ENCODE measurements at places on chromosomes 6 and 20.

DNA sequence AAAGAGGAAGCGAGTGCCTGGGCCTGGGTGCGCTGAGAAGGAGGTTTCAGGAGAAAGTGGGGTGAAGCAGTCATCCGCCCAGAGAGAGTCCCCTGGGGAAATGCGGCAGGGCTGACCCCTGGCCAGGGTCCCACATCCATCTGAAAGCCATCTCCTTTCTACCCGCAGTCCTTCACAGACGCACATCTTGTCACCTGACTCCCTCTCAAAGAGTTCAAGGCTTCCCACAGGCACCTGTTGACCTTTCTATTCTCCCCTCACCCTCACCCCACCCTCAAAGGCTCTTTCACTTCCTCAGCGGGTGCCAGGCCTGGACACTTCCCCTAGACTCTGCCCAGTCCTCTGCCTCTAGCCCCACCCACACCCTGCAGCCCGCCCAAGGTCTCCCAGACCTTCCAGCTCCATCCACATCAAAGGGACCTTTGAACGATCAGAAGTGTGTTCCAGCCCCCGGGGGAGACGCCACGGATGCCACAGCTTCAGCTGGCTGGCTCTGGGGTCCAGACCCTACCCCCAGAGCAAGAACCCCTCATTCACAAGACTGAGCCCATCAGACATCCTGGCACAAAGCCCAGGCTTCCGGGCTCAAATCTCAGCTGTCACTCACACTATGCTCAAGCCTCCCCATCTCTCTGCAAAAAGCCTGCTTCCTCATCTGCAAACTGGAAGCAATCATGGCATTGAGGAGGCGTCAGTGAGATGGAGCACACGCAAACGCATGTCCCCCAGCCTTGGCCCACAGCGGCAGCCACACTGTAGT lies 2.1 kb downstream of the CTSZ start:
- DNase-seq = peak; percentile 96

DNA sequence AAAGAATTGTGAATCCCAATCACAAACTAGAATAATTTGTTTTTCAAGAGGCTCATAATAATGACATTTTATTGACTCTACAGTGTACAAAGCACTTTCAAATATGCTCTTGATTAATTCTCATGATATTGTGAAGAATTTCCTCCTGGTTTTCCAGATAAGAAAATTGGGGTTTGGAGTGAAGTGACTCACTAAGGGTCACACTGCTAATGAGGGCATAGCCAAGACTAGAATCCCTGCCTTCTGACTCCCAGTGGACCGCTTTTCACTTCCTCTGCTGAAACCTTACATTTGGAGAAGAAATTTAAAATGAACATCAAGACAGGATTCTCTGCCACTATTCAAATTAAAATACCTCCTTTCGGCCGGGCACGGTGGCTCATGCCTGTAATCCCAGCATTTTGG lies 38.3 kb upstream of the LTV1 start:
- DNase-seq = no peak

DNA sequence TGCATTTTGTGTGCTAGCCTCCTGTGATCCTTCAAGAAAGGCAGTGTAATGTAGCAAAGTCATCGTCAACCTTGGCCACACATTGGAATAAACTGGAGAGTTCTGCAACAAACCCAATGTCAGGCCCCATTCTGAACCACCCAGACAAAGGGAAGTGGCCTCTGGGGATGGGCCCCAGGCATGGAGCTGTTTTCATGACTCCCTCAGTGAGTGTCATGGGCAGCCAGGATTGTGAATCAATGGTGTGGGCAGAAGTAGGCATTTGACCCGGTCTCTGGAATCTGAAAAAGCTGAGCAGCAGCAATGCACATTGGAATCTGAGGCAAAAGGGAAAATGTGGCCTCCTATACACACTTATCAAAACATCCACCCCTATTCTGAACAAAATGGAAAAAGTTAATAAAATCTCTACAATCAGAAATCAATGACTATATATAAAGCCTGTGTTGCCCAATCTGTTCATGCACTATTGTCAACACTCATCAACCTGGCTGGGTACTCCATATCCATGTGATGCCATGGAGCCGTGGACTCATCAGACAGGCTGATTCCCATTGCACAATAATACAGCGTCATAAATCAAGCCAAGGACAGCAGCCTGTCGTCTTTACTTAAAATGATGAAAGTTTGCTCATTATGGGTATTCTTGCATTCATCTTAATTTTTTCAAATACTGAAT lies 134.9 kb upstream of the STMND1 start:
- DNase-seq = no peak

- no peak for DNase-seq
These were observed 173.0 kb downstream of the GMDS start for GRCh38 chr6:2072453-2072852.

DNA sequence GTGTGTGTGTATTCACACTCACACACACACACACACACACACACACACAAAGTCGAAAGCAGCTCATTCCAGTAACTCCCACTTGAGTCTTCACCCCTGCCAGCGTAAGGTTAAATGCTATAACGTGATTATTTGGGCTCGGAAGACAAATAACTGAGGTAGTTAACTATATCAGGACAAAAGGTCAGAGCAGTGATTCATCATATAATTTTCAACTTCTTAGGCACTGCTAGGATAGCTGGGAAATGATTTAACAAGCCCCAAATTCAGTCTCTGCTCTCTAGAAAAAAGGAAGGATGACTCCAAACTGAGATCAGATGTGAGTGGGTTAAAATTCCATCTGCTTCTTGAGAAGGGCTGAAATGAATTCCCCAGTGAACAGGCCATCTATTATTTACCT lies 30.7 kb downstream of the HDGFL1 start:
- DNase-seq = no peak

- no peak for DNase-seq
These were observed 127.4 kb downstream of the ADGRG6 start for GRCh38 chr6:142429195-142429594.

- DNase-seq = no peak
These were observed 162.0 kb upstream of the SOX4 start for GRCh38 chr6:21431526-21431925.

DNA sequence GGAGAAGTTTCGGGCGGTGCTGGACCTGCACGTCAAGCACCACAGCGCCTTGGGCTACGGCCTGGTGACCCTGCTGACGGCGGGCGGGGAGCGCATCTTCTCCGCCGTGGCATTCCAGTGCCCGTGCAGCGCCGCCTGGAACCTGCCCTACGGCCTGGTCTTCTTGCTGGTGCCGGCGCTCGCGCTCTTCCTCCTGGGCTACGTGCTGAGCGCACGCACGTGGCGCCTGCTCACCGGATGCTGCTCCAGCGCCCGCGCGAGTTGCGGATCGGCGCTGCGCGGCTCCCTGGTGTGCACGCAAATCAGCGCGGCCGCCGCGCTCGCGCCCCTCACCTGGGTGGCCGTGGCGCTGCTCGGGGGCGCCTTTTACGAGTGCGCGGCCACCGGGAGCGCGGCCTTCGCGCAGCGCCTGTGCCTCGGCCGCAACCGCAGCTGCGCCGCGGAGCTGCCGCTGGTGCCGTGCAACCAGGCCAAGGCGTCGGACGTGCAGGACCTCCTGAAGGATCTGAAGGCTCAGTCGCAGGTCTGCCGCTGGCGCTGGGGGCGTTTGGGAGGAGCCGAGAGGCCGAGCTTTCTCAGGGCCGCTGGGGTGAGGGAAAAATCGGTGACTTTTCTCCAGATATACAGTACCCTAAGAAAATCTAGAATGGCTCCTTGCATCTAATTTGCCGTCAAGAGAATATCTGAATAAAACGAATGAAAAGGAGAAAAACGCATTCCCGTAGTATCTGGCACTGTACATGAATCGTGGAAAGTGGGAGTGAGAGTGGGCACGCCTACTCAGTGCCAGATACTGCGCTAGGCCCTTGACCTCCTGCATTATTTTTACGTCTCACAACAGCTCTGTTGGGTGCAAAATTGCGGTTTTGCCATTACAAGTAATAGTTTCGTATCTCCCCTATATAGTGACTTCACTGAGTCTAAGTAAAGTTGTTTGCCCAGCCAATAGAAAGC lies 1.0 kb downstream of the CALHM6 start:
- peak; percentile 82 for DNase-seq

- DNase-seq = peak; percentile 59
These were observed 184.2 kb upstream of the BMP2 start for GRCh38 chr20:6583134-6583738.

DNA sequence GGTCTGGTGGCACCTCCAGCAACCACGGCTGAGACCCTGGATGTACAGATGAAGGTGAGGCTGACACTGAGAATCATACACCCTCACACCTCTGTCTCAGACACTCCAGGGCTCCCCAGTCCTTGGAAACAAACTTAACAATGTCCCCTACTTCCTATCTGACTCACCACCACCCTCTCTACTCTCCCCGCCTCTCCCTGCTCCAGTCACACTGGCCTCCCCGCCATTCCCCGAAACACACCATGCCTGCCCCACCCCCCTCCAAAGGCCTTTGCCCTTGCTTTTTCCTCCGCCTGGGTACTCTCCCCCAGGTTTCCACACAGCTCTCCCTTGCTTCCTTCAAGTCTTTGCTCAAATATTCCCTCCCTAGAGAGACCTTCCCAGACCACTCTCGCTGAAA lies 16.3 kb downstream of the BPI start:
- no peak for DNase-seq

DNA sequence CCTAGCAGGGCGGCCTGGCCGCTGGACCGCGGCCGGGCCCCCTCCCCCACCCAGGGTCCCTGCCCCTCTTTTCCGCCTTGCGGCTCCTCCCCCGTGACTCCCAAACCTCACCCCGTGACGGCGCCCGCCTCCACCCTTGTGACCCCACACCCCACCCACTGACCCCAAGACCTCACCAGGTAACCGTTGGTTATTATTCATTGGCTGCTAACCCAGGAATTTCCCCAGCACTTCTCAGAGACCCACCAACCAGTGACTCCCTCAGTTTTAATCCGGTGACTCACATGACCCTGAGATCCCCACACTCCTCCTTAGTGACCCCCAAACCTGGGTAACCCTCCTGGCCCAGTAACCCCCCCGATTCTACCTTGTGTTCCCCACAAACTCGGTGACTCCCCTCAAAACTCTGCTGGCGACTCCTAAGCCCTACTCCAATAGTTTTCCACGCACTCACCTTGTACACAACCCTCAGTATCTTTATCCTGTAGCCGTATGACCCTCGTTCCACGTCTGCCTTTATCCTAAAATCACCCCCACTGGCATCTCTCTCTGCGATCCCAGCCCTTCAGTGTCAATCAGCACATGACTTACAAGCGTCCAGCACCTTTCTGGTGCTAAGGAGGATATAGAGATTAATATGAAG lies 534 bp downstream of the ZNF76 start:
- peak; percentile 82 for DNase-seq

GRCh38 chr6:33724102-33725023 lies 12.9 kb upstream of the UQCC2 start:
- DNase-seq = no peak

- DNase-seq = peak; percentile 45
These were observed 36.5 kb downstream of the SLC2A12 start for GRCh38 chr6:134015719-134016557.

- DNase-seq = no peak
These were observed 94.9 kb downstream of the L3MBTL3 start for GRCh38 chr6:130113201-130113710.

DNA sequence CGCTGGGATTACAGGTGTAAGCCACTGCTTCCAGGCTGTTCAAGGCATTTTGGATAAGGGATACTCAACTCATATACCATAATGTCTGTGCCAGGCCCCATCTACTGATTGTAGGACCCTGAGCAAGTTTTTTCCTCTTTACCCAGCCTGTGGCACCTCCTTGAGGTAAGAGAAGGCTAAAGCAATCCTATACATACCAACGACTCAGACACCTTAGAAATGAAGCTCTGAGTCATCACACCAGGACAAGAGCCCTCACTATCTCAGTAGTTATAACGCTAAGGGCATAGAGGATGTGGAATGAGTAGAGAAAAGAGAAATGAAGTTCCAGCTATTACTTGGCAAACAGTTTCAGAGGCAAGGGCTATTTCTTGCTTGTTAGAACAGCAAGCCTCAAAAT lies 16.9 kb downstream of the NDRG3 start:
- DNase-seq = no peak

- peak; percentile 26 for DNase-seq
These were observed 1.3 kb downstream of the PCNA start for GRCh38 chr20:5118220-5119142.

- DNase-seq = no peak
These were observed 1.6 kb upstream of the SOX18 start for GRCh38 chr20:64051033-64051452.

- DNase-seq = no peak
These were observed 22.7 kb downstream of the DSE start for GRCh38 chr6:116393430-116393829.

DNA sequence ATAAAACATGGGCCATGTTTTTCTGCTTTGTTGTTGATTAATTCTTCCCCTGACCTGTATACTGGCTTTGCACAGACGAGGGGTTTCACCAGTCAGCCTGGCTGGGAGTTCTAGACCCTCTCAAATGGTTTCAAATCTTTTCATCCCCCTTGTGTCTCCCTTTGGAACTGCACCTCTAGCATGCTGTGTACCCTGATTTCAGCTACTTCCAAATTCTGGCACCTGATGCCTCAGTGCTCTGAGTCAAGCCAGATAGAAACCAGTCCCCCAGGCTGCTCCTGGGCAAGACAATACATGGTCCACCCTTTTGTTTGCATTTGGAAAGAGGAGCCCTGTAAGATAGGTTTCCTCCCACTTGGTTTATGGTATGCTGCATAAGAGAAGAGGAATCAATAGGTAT lies 290.2 kb downstream of the BTBD3 start:
- peak; percentile 43 for DNase-seq

GRCh38 chr6:48757661-48758060 lies 646.7 kb upstream of the PTCHD4 start:
- DNase-seq = no peak

GRCh38 chr6:168362276-168362990 lies 42.9 kb upstream of the DACT2 start:
- no peak for DNase-seq

- DNase-seq = no peak
These were observed 273.6 kb downstream of the LRFN2 start for GRCh38 chr6:40313582-40313981.

DNA sequence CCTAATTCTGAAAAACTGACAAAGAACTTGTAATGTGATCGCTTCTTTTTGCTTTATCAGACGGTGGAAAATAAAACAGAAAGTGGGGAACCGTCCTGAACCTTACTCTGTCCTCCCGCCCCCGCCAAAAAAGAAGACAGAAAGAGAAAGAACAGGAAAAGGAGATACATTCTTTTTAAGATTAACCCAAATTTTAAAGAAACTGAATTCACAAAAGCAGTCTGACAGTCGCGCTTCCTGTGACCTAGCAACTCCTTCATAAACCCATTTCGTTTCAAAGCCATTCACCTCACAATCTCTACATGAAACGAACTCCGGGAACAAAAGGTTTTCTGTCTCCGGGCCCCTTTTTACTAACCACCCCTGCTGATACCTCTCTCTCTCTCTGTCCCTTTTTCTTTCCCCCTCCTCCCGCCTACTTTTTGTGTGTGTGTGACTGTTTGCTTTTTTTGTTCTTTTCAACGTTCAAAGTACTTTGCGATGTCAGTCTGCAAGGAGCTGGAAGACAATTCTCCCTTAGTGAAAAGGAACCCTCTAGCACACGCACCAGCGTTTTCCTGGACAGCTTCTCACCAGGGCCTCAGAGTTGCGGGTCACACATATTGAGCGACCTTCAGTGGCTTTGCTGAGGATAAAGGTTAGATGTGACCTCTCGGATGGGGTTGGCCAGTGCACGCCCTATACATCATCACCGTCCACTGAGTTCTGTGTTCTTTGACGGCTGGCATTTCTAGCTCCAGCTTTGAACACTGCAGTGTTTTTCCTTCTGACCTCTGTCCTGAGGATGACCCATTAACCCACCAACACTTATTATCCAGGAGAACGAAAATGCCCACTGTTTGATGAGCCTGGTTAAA lies 530 bp upstream of the NEDD9 start:
- DNase-seq = peak; percentile 9

- DNase-seq = no peak
These were observed 305 bp downstream of the IL17A start for GRCh38 chr6:52186480-52186879.
